ENCODE measurements at places on chromosomes 1 and 21. TPM values are rescaled to one million over a fixed set of nuclear protein-coding genes. Genes with fewer than 3 reads are reported as not detected.
A peak's percentile ranks its signal among the peaks of the same experiment; 100 is the strongest.

DNA sequence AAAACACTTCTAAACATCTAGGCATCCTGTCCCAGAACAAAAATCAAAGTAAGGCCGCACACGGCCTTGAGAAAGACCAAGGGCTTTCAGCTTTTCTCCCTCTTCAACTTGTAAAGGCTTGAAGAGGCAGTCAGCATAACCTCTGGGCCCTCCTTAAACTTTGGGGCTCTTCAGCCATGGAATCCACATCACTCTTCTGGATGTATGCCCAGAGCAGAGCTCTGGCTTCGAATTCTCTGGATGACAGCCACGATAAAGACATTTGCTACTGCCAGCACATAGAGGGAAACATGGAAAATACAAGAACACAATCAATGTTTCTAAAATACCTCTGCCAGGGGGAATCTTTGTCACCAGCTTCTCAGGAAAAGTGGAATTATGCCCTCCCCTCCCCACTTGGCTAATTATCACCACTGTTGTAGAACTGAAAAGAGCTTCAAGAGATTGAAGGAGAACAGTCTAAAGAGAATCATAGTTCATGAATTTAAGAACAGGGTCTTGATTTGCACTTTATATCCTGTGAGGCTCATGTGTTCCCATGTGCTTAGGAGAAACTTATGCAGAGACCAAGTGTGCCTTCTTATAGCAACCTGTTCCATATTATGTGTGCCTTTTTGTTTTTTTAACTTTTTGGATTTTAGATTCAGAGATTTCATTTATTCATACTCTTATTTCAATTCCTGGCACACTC lies 39.0 kb upstream of the DPT start:
- no peak for DNase-seq

DNA sequence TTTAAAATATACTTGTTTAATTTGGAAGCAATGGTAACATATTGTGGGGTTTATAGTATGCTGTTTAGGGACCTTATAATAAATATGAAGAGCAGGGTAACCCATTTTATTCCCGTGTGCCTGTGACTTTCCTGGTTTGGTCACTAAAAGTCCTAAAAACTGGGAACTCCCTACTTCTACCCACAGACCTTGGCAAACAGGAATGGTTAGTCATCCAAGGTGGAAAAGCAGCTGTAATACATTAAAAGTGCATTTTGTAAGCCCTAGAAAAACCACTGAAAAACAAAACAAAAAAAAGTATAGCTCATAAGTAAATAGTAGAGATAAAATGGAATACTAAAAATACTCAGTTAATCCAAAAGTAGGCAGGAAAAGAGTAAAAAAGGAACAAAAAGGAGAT lies 538.9 kb downstream of the LMO4 start:
- no peak for DNase-seq

The GPATCH2 gene
- 7.0 TPM for total RNA-seq

DNA sequence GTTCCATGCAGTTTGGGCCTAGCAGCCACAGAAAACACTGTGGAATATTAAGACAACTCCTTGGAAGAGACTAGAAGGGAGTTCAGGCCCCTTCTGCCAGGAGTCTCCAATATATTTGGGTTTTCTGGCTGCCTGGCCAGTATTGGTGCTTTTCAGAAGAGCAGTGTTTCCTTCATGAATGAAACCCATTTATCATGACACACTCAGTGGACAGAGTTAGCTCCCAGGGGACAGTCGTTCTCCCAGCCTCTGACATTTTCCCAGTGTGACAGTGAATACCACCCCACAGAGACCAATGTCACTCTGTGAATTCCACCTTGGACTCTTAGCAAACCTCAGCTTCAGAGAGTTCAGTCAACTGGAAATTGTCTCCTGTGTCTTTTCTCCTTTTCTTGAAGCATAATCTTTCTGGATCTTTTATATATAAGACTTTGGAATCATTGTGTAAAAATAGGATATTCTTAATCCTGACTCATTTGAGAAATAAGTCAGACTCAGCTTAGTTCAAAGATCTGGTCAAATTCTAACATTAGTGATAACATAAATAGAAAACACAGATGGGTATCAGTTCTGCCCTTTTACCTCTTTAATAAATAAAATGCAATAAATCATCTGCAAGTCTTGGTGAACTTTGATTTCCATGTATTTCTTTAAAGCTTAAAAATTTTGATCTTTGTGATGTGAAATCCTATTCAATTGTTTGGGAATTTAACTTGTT lies 40.4 kb downstream of the GNG12 start:
- no peak for DNase-seq

GRCh38 chr1:7538033-7538432 lies 233.1 kb upstream of the VAMP3 start:
- DNase-seq = peak; percentile 1

GRCh38 chr1:189929501-189930099 lies 548.1 kb downstream of the BRINP3 start:
- DNase-seq = no peak

DNA sequence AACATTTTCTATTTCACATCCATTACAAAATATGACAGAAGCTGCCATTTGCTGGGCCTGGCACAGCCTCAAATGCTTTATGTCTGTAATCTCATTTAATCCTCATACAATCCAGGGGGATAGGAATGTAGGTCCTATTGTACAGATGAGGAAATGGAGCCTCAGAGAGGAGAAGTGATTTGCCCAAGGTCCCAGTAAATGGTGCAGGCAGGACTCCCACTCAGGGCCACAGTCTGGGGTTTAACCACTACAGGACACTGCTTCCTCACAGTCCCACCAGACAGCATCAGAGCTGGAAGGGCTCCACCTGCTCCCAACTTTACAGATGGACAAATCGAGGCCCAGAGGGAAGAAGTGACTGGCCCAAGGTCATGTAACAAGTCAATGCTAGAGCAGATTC lies 20.6 kb upstream of the RNF19B start:
- DNase-seq = no peak

Data from left ventricle myocardium inferior (tissue), 1 donor.